ENCODE measurements at places on chromosomes 7 and 10.

GRCh38 chr7:14395860-14396259 lies 406.4 kb upstream of the ETV1 start:
- DNase-seq: no peak

GRCh38 chr10:121058082-121058481 lies 206.9 kb downstream of the WDR11 start:
- DNase-seq: no peak

DNA sequence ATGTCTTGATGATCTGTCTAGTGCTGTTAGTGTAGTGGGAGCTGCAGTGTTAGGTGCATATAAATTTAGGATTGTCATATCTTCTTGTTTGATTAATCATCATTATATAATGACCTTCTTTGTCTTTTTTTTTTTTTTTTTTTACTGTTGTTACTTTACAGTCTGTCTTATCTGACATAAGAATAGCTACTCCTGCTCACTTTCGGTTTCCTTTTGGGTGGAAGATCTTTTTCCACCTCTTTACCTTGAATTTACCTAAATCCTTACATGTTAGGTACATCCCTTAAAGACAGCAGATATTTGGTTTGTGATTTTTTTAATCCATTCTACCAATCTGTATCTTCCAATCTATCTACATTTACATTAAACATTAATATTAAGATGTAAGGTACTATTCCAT lies 113.6 kb upstream of the PCLO start:
- no peak for DNase-seq

- no peak for DNase-seq
Observed at GRCh38 chr10:4067931-4068561, 283.0 kb upstream of the KLF6 start.

- DNase-seq: no peak
Observed at GRCh38 chr10:76205361-76205760, 773.9 kb downstream of the LRMDA start.

GRCh38 chr10:63268149-63268797 lies 135.1 kb downstream of the NRBF2 start:
- DNase-seq: no peak

DNA sequence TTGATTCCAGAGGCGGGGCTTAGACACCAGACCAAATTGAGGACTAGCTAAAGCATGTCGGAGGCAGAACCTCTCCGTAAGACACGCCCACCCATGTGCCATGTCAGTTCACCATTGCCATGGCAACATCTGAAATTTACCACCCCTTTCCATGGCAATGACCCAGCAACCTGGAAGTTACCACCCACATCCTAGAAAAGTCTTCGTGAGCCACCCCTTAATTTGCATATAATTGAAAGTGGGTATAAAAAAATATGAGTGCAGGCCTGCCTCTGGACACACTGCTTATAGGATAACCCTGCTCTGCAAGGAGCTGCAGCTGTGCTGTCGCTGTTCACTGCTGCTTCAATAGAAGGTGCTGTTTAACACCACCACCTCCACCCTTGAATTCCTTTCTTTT lies 28.0 kb downstream of the TMEM270 start:
- DNase-seq: no peak

DNA sequence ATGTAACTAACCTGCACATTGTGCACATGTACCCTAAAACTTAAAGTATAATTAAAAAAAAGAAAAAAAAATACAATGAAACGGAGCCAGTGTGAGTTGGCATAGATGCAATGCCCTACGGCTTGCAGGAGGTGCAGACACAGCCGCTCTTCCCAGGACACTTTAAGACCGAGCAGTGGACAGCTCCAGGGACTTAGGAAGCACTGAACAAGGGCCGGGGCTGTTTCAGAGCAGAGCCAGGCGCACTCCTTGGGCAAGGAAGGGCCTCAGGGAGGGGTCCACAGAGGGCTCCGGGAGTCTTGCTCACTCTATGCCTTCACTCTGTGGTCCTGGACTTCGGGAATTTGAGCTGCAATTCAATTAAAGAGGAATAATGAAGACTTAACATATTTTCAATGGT lies 355.3 kb downstream of the TCERG1L start:
- DNase-seq: no peak

- DNase-seq: no peak
Observed at GRCh38 chr7:99098286-99098823, 45.6 kb downstream of the SMURF1 start.

DNA sequence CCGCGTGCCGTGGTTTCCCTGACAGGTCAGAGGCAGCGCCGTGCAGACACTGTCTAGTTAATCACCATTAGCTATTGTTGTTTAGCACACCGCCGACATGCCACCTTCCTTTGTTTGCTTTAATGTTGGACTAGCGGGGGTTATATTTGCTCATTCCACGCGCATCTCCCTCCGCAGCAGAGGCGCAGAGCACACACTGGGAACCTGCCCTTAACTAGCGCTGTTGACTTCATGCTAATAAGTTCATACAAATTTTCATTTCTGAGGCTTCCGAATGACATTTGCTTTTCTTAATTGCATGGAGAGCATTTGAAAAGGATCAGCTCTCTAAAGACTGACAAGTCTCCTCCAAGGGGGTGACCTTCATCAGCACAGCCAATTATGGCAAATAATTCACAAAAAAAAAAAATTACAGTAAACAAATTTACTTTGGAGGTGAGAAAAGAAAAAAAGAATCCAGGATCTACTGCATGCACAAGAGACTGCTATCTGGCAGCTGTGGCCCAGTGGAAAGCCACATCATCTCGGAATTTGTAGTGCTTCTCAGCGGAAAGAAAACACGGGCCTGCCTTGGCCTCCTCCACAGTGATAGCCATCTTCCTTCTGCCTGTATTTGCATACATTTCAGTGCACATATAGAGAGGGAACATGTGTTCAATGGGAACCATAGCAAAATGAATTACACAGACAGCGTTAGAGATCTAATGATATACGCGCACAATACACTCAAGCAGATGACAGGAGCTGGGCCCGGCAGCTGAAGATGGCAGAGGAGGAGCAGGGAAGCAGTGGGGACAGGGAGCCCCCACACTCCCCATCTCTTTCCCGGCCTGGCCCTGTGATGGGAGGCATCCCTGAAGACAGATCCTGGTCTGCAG lies 94.2 kb downstream of the EBF3 start:
- no peak for DNase-seq

- DNase-seq: no peak
Observed at GRCh38 chr7:155685791-155686160, 41.3 kb downstream of the RBM33 start.

DNA sequence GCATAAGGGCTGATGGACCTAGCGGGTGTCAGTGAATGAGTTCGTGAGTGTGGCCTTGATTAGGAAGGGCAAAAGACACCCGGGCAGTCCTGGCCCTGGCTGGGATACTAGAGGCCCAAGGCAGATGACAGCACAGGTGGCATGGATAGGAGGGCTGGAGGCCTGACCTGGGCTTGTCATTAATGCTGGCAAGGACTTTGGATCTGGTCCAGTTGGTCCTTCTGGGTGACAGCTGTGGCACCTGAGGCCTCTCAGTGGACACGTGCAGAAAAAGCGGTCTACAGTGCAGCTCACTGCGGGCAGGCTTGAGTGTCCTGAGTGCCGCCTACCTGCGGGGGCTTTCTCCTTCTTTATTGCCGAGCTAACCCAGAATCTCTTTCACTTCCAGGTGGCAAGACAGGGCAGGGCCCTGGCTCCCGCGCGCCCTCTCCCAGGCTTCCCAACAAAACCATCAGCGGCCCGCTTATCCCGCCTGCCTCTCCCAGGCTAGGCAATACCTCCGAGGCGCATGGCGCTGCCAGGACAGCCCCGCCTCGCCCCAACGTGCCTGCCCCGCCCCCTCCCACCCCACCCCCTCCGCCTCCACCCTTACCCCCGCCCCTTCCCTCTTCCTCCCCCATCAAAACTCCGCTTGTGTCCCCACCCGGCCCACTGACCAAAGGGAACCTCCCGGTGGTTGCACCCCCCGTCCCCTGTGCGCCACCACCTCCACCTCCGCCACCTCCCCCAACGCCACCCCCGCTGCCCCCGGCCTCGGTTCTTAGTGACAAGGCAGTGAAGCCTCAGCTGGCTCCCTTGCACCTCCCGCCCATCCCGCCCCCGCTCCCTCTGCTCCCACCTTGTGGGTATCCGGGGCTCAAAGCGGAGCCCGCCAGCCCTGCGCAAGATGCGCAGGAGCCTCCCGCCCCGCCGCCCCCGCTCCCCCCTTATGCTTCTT lies 77.4 kb downstream of the WIPF3 start:
- DNase-seq: no peak

- no peak for DNase-seq
Observed at GRCh38 chr10:91150631-91151030, 69.8 kb upstream of the PCGF5 start.

- DNase-seq: peak; percentile 78
Observed at GRCh38 chr10:59362144-59362958, at the start of gene FAM13C. TSS of gene FAM13C (minus strand) at chr10:59362549. CDS start at chr10:59362460, 89 bp downstream.

DNA sequence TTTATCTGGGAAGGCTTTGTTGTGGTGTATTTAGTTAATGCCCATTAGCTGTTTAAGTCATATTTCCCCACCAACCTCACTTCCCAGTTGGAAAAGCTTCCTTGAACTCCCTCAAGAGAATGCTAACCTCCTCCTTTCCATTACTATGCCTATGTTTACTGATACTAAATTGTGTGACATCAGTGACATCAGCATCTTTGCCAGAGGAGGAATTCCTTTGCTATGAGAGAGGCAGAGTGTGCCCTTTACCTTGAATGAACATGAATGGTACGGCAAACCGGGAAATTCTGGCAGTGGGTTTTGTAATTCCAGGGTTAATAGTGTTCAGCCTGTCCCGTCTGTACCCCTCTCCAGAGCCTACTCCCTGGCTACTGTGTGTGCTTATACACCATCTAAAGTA lies 22.1 kb upstream of the GLCCI1 start:
- DNase-seq: no peak

- DNase-seq: no peak
Observed at GRCh38 chr7:106101726-106102125, 10.4 kb downstream of the SYPL1 start.

DNA sequence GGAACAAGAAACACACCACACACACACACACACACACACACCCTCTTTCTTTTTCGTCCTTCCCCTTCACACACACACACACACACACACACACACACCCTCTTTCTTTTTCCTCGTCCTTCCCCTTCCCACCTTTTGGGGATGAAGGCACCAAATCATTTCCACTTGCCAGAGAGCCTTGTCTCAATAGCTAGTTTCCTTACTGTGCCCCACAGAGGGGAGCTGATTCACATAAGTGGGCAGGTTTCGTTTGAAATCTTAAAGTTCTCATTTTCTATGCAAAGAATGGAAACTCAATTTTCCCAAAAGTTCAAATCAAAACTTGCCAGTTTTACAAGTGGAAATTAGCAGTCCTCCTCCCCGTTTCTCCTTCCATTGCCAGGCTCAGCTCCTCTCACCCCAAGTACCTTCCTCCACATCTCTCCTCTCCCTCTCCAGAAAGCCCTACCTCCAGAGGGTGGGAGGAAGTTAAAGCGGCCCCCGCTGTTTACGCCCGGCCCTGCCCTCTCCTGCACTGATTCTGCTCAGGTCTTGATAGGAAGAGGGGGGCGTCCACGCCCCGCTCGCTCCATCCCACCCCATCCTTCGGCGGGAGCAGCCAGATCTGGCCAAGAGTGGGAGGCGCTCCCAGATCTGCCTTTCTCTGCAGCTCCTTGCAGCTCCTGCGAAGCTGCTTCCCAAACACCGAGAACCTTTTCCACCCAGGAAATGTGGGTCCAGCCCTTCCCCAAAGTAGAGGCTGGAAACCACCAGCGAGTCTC lies 1.3 kb downstream of the CTTNBP2 start:
- no peak for DNase-seq

DNA sequence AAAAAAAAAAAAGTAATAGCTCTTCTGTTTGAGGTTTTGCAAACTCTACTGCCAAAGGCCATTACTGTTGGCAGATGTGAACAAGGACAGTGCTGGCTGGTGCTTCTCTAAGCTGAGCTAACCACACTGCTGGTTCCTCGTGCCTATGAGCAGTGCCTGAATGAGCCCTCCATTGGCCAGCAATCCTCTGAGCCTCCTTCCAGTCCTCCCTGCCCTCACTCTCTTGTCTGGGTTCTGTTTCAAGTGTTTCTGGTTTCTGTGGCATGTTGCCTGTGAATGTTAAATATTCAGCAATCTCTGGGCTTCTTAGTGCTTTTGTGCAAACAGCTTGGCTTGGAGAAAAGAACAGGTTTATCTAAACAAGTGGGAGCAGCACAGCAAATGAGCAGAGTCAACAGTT lies 161.3 kb upstream of the AUTS2 start:
- DNase-seq: no peak

- DNase-seq: no peak
Observed at GRCh38 chr7:18166002-18166401, 138.4 kb upstream of the PRPS1L1 start.

DNA sequence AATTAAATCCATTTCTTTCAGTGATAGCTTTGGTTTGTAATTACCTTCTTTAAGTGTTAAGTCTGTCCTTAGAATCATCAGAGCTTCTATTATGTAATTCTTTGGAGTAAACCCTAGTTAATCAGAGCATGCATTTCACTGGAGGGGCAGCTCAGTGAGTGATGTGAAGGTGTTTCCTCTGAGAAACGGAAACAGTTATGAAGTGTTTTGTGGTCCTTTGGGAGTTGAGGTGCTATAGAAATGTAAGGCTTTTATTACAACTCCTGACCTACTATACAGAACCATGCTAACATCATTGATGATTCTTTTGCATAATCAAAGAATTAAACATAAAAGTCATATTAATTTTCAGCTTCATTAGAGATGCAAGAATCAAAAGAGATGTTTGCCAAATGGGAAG lies 141.5 kb downstream of the EXOC4 start:
- no peak for DNase-seq
